ENCODE measurements at places on chromosomes 16 and 17.

- DNase-seq: no peak
Observed at GRCh38 chr16:79083508-79084299, 516.8 kb downstream of the MAF start.

DNA sequence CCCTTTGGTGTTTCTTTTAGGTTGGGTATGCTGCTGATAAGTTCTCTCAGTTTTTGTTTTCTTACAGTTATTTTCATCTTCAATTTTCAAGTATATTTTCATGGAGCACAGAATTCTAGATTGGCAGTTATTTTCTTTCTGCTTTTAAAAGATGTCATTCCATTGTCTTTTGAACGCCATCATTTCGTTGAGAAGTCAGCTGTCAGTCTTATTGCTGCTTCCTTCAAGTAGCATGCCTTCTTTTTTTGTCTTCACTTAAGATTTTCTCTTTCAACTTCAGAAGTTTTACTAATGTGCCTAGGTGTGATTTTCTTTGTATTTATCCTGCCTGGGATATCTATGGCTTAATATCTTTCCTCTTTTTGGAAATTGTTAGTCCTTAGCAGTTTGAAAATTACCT lies 262.2 kb upstream of the PMFBP1 start:
- no peak for DNase-seq

- DNase-seq: no peak
Observed at GRCh38 chr17:62681061-62681938, 53.8 kb downstream of the MRC2 start.

DNA sequence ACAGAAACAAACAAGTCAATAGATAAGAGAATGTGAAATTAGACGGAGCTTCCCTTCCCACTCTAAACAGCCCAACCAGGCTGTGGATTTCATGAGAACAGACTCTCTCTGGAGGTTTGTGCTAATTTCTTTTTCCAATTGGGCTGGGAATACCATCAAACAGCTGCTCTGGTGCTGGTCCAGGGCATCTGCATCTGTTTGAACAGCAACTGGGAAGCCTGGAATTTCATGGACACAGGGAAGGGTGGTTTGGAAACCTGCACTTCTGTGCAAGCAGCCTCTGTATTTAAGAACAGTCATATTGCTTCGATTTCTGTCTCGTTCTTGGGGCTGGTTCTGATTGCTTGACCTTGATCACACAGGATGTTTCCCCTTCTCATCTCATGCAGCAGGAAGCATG lies 88.7 kb downstream of the FOXL1 start:
- no peak for DNase-seq

GRCh38 chr17:43200127-43200526 lies 11.5 kb upstream of the TMEM106A start:
- no peak for DNase-seq

DNA sequence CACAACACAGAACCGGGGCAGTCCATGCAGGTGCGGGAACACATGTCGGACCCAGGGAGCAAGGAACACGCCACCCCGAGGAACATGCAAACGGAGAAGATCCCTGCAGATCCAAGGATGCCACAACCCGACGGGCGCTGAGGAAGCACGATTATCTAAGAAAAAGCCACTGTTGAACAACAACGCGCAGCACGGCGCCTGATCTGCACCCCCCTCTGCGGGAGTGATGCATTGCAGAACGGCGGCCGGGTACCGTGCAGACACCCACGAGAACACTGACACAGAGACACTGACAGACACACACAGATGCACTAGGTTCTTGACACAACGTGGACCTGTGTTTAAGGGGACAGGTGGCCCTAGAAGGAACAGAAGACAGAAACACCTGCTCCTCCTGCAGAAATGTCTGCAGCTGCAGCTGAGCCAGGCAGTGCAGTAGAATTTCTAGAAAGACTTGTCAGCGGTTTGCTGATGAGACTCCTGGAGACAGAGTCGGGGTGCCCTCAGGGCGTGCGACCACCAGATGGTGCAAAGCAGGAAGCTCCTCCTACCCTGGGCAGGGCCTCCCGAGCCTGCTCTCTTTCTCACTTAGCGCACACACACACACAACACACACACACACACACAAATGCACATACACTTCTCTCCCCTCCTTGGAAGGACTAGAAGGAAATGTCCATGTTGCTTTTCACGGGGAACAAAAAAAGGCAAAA lies 7.5 kb downstream of the NPTX1 start:
- DNase-seq: no peak

Data from stimulated activated CD4-positive, alpha-beta T cell treated with anti-CD3 and anti-CD28 coated beads, Interleukin-4, amount 100 ng/mL, for 1 hour (primary cell).